Esophagus muscularis mucosa (tissue), 4 donors: ENCODE measurements at places on chromosomes 16 and 17. TPM values are rescaled to one million over a fixed set of nuclear protein-coding genes. Genes with fewer than 3 reads are reported as not detected.

Gene RPRML
- total RNA-seq: 0.26 TPM

Gene GINS3
- 1.2 TPM for total RNA-seq

Gene SLC47A2
- total RNA-seq: not detected

Gene ASGR2
- total RNA-seq: 1.5 TPM

Gene DYNLL2
- 36.9 TPM for total RNA-seq

Gene ITGAX
- 5.4 TPM for total RNA-seq
